ENCODE measurements at places on chromosomes 11 and 22.

- no peak for DNase-seq
Observed at GRCh38 chr22:39171623-39172264, 19.3 kb upstream of the CBX7 start.

DNA sequence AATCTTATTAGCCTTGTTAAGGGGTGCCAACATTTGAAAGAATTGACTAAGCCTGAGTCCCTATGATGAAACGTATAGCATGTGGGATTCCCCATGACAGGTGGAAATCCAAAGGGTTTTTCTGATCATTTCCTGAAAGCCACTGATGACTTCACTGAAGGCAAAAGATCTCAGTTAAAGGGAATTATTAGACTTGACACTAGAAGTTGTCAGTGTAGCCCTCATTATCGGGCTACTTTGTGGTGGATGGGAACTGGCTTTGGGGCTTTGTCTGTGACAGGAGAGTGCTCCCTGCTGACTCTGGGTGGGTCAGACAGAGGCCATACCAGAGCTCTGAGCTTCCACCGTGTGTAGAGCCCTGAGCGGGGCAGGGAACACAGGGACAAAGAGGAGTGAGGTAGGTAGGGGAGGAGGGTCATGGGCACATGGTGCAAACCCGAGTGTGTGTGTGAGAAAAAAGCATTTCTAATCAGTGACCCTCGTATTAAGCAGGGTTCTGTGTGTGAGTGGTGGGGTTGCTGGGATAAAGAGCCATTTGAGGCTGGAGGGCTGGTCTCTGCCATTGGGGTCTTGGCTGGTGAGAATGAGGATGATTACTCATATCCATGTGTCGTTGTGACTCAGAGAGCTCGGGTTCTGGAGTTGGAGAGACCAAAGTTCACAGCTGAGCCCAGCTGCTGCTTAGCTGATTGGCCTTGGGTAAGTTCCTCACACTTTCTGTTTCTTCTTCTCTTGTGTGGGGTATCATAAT lies 101.1 kb downstream of the GRIK4 start:
- DNase-seq: no peak

GRCh38 chr11:64204464-64204989 lies 2.0 kb upstream of the FERMT3 start:
- peak; percentile 67 for DNase-seq

GRCh38 chr11:33405834-33406602 lies 148.8 kb downstream of the HIPK3 start:
- DNase-seq: no peak

DNA sequence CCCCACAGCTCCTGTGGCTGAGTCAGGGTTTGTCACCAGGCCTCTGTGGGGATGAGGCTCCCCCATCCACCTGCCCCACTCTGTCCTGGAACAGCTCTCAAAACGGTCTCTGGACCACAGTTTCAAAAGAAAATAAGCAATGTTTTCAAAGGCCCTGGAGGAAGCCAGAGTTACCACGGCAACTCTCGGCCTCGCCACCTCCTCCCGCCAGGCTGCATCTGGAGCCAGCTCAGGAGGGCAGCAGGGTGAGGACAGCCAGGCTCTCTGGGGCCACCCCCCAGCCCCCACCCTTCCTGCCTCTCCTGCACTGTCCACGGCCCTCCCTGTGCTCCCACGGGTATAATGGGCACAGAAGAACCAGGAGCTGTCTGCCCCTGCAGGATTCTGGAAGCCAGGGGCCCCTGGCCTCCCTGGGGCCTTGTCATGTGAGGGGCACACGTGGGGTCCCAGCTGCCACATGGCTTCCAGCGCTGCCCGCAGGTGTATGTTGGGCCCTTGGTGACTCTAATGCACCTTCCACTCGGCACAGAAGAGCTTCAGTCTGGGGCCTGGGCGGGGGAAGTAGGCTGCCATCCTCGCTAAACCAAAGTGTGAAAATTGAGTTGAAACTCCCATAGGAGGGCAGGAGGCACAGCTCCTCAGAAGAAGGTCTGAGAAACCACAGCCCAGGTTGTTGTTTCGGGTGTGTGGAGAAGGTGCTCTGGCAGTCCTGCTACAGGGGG lies 10.3 kb downstream of the CD81 start:
- DNase-seq: no peak

DNA sequence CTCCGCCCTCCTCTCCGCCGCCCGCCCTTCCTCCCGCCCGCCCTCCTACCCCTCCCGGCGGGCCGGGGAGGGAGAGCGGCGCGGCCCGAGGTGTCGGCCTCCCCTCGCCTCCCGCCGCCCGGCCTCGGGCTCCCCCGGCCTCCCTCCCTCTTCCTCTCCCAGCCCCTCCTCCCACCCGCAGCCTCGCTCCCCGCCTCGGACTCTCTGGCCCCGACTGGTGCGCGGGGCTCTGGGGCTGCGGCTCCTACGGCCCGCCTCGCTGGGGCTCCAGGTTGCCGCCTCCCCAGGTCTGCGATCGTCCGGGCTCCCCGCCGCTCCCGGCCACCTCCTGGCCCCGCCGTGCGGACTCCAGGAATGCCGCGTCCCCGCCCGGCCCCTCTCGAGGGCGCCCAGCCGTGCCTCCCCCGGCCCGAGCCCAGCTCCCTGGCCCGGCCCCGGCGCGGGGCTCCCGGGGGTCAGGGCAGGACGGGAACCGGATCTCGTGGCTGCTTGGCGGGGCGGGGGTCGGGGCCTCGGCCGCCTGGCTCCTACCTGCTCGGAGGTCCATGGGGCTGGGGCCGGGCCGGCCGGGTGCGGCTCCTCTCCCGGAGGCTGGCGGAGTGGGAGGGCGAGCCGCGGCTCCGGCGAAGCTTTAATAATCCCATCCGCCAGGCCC lies at the start of gene CLCF1:
Gene CLCF1 (minus strand): TSS at position 606 of the 655 bp plus-strand sequence. CDS start 59 bp downstream, at position 547.
- DNase-seq: no peak

- no peak for DNase-seq
Observed at GRCh38 chr11:131907371-131907770, 537.0 kb downstream of the NTM start.

DNA sequence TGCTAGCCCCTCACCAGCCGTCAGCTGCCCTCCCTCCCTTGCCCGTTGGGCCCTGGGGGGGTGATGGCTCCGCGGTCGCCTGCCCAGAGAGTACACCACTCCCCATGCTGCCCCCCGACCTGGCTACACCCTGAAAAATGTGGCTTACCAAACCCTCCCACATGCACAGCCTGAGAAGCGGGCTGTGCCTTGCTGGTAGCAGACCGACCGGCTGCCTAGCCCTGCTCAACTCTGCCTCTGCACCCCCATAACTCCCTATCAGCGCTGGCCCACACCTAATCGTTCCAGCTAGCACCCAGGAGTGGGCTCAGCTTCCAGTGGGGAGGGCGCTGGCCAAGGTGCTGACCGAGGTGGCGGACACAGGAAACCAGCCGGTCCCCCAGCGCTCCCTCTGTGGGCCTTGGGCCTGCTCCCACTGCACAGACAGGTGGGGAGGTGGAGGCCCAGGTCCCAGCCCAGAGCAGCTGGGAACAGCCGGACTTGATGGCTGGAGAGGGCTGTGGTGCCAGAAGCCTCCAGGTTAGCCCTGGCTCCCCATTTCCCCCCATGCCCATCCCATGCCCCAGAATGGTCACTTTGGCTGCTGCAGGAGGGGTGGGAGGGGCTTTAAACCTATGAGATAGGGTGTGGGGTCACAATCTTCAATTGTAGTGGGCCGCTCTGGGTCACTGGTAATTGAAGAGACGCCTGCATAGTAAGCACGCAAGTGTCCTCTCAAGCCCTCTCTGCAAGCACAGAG lies 32.1 kb upstream of the PRODH start:
- no peak for DNase-seq

DNA sequence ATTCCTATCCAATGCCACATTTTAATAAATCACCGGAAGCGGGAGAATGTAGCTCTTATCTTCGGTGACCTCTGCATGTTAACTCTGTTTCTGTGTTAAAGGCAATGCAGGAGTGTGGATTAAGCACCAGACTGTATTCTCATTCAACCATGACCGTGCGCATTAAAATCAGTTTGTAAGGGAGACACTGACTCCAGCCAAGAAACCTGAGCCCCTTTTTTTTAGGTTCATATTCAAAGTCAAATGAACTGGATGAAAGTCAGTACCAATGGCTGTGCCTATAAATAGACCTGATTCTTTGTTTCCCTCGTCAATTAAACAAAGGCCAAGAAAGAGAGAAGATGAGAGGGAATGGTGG lies 32.2 kb downstream of the C11orf91 start:
- DNase-seq: no peak

DNA sequence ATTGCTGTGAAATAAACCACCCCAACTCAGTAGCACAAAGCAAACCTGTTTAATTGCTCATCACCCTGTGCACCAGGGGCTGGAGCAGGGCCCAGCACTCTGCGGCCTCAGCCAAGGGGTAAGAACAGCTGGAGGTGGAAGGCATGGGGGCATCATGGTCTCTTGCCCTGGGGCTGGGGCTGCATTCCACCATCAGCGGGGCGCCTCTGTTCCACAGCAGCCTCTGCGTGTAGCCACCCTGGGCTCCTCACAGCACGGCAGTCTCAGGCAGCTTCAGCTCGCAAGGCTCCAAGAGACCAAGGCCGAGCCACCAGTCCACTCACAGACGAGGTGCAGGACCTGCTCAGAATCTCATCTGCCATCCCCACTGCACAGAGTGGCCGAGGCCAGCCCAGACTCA lies 630.7 kb downstream of the TBC1D22A start:
- DNase-seq: no peak

DNA sequence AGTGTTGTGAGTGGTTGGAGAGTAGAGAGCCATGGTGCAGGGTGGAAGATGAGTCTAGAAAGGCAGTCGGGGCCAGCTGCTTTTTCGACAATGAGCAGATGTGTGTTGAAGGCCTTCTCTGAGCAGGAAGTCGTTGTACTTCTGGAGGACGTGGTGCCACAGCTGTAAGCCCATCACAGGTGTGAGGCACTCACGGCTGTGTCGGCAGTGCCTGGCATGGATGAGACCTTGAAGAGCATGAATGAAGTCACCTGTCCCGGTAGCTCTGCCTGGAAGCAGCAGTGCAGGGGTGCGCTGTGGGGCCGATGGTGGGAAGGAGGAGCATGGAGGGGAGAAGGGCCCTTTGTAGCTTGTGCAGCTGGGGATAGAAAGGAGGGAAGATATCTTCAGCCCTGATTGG lies 165.2 kb downstream of the PKNOX2 start:
- DNase-seq: no peak

- no peak for DNase-seq
Observed at GRCh38 chr11:69594481-69594880, 46.5 kb upstream of the CCND1 start.

- peak; percentile 64 for DNase-seq
Observed at GRCh38 chr11:61816736-61817455, at the start of gene FADS1. Gene FADS1 (minus strand): TSS chr11:61817003. CDS start chr11:61816929, 74 bp downstream.

DNA sequence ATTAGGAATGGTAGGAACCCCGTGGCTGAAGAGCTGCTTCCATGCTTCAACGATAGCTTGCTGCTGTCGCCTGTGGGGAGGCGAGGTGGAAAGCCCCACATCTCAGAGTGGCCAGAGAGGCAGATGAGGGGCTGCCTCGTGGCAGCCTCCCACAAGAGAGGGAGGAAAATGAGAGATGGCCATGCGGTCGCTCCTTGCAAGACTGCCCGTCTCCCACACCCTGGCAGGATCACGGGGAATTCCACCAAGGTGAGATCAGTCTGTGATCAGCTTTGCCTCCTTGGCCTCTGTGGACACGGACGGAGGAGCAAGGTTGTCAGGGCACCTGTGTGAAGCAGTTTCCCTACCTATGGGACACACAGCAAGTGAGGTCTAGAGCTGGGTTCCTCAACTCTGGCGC lies 3.0 kb downstream of the CRYBA4 start:
- DNase-seq: no peak

DNA sequence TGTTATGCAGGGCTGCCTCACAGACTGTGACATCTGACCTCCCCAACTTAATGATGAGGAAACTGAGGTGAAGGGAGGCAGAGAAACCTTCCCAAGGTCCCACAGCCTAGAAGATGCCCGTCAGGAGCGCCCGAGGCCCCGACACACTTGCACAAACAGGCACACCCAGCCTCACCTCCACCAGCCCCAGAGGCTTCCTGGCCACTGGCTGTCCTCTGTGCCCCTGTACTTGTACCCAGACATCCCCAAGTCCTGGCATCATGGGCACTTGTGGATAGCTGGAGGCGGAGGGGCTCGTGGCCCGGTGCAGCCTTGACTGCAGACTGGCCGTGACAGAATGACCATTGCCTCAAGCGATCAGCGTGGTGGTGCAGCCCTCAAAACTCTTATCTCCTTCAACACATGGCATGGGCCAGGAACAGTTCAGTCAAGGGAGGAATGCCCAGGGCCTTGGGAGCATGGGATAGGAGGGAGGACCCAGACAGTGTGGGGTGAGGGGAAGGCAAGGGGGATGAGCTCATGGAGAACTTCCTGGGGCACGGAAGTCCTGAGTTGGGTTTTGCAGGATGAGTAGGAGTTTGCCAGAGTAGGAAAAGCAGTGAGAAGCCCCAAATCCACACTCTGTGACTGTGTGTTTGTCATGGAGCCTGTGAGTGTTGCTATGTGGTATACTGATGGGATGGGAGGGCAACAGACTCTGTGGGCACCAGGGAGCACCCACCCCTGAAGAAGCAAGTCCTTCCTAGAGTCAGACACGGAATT lies 25.8 kb upstream of the PPARA start:
- no peak for DNase-seq

GRCh38 chr11:36009473-36009872 lies 65.6 kb downstream of the LDLRAD3 start:
- DNase-seq: no peak

- DNase-seq: no peak
Observed at GRCh38 chr11:78429209-78429608, 11.6 kb upstream of the GAB2 start.

- DNase-seq: no peak
Observed at GRCh38 chr11:84564180-84564866, 1062.8 kb downstream of the DLG2 start.

DNA sequence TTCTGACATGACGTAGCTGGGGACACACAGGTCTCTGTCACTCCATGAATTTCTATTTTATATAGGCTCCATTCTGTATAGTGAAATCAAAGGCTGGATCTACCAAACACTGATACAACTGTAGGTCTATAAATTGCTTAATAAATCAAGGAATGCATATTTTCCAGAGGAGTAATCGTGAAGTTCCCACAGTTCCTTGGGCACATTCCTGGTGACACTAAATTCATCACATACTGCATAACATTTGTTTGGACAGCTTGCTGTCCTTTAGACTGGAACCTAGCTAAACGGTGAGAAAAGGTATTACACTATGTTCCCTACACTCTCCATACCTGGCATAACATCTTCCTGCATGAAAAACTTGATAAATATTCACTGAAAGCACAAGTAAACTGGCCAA lies 41.6 kb upstream of the UCP3 start:
- DNase-seq: no peak

GRCh38 chr22:36177160-36177559 lies 16.6 kb upstream of the APOL3 start:
- DNase-seq: no peak

GRCh38 chr11:8321876-8322275 lies 58.2 kb upstream of the LMO1 start:
- no peak for DNase-seq

DNA sequence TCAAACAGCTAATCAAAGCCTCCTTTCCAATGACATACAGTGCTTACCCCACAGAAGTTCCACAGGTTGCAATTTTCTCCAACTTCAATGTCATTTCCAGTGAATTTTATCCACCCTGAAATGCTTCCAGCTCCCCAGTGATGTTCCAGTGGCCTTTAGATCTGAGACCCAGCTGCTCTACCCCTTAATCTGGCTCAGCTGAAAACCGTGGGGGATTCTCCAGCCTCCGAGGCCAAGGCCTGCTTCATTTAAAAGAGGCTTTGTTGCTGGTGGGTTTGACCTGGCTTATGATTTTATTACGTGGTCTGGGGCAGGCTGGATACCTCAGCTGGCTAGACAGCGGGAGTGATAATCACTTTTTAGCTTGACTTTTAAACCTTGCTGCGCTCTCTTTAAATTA lies 10.9 kb downstream of the HEPHL1 start:
- no peak for DNase-seq
